ENCODE measurements at places on chromosomes 1 and 21.

DNA sequence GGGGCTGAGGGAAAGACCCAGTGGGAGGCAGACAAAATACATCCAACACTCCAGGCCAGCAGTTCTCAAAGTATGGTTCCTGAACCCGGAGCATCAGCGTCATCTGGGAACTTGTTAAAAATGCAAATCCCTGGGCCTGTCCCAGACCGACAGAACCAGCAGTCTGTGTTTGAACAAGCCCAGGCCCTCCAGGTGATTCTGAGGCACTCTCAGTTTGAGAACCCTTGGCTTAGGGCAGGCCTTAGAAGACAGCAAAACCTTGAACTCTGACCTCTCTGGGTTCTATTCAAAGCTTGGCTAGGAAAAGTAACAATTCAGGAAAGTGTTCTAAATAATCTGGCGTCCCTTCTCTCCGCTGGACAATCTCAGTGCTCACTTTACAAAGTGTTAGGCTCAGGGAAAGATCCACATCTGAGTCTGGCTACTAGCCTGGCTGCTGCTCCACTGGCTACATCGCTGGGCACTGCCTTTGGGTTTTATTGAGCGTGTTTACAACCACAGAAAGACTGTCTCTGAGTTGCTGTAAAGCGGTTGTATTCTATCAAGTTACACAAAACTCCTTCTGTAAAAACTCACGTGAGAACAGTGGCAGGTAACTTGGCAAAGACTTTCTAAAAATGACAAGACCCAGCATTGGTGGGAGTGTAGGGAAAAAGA lies 166.1 kb downstream of the HIVEP3 start:
- no peak for DNase-seq

DNA sequence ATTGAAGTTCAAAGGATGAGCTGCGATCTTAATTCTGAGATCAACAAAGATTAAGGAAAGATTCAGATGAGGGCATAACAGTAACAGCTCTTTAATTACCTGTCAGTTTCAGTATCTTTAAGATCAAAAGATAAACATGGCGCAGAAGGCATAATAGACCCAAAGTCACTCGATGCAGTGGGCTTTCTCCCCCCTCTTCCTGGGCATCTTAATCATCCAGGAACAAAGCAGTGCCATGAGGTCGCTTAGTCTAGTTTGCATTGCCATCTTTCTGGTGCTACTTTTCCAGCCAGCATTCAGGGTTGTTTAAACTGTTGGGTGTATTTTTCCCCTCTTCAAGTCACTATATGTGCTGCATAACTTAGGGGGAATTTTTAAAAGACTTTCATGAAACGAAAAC lies 72.3 kb downstream of the HUNK start:
- DNase-seq, result no peak

GRCh38 chr1:207866471-207867135 lies 44.3 kb downstream of the CD34 start:
- no peak for DNase-seq

DNA sequence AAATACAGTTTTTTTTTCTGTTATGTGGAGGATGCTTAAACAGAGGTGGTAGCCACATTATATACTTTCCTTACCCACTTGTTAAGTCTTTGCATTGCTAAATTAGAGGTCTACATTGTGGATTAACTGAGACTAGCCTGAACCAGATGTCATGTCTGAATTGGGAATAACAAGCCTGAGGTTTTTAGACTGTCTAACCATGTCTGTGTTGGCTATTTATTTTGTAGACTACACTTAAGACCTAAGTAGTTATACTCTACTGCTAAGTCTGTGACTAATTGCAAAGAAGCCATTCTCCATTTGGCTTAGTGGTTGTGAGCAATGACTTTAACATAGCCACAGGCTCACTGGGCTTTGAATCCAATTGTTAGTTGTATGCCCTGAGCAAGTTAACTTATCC lies 45.4 kb downstream of the CDC14A start:
- no peak for DNase-seq

DNA sequence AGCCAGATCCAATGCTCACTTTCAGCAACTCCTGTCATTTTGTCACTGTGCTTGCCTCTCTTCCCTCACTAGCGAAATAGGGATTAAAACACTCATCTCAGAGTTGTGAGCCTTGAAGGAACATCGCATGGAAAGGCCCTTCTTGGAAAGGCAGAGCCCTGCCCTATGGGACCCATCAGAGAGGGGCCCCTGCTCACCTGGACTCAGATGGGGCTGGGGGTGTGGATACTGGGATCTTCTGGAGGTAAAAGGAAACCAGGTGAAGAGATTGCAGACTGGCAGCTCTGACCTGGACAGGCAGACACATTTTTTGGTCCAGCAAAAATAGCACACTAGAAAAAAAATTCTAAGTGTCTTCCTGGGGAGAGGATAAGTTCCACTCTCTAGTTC lies 54.2 kb upstream of the EPS8L3 start:
- DNase-seq, result no peak

DNA sequence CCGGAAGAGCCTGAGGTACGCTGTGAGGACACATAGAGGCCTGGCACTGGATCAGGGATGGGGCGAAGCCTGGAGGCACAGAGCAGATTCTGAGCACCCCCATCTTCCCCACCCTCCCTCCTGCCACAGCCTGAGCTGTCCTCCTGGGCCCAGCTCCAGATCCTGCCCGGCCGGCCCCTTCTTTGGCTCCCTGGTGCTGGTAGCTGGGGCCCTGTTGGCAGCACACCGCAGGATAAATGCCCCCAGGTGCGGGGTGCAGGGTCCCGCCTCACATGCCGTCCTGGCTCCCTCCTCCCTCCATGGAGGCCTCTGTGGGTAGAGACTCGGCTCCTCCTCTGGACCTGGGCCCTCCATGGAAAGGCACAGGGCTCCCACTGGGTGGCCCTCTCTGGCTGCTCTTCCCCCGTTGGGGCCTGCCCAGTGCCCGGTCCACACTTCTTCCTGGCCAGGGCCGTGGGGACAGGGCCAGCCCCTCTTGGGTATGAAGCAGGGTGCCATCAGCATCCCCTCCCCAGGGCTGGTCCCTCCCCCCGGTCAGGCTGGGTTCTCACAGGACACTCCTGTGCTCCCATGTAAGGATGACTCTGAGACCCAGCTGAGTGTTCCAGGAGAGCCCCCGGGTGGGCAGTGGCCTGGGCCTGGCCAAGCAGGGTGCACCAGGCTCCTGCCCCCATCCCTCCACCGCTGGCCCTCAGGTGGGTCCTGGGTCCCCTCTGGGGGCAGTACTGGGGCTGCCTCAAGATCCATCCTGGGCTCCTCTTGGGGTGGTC lies 1.1 kb upstream of the OBSCN start:
- no peak for DNase-seq

- DNase-seq, result no peak
Observed at GRCh38 chr1:211870156-211870555, 39.6 kb upstream of the LPGAT1 start.

GRCh38 chr1:3480369-3480719 lies 25.9 kb downstream of the ARHGEF16 start:
- no peak for DNase-seq

GRCh38 chr21:46347791-46348381 lies 23.9 kb downstream of the PCNT start:
- DNase-seq, result no peak

GRCh38 chr1:114536043-114536442 lies 25.0 kb upstream of the TRIM33 start:
- no peak for DNase-seq

GRCh38 chr1:8122477-8123407 lies 96.6 kb upstream of the ERRFI1 start:
- no peak for DNase-seq

GRCh38 chr1:46517010-46517600 lies 27.5 kb downstream of the DMBX1 start:
- DNase-seq, result no peak

GRCh38 chr1:111281411-111281810 lies 9.2 kb upstream of the CHIA start:
- no peak for DNase-seq

GRCh38 chr1:40627987-40628902 lies 37.2 kb downstream of the RIMS3 start:
- DNase-seq, result no peak

DNA sequence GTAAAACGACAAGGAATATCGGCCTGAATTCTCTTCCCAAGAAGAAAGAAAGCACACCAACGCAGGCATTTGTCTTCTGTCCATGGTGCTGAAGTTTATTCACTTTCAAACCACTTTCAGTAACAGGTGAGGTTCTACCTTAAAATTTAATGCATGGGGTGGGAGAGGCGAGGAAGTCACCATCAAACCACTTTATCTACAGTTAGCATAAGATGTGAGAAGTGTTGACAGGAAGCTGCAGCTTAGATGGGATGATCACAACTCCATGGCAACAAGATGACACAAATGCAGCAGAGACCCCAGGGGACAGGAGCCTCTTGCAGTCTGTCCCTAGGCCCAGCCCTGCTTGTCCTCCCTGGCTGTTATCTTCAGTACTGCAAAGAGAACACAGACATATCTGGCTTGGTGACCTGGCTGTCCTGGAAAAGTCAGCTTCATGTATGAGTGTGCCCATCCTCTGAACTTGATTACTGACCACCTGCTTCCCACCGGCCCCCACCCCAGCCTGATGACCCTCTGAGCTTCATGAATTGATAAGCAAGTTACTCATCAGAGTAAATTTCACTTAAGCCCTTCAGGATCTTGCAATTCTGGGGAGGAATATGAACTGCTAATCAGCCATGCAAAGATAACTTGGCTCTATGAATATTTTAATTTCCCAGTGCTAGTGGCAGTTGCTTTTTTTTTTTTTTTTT lies 1.8 kb downstream of the NPPA start:
- DNase-seq, result no peak
